Adrenal gland (tissue), 19 donors: ENCODE measurements at places on chromosomes 6 and 20.

DNA sequence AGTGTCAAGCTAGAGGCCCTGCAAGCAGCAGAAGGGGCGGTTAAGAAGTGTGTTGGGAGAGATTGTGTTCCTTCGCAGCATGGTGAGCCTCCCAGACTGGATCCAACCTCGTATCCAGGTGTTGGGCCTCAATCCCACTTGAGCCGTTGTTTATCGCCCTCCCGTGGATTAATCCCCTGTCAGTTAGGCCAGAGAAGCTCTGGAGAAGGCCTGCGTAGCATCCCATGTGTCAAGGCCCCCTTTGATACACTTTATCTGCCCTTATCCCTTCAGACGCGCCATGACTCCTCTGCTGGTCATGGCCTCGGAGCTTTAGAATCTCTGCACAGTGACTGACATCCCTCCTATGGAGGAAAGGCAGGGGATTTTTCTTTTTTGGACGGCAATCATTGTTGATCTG is 181.0 kb downstream of the ZFP64 start:
- no peak for DNase-seq

DNA sequence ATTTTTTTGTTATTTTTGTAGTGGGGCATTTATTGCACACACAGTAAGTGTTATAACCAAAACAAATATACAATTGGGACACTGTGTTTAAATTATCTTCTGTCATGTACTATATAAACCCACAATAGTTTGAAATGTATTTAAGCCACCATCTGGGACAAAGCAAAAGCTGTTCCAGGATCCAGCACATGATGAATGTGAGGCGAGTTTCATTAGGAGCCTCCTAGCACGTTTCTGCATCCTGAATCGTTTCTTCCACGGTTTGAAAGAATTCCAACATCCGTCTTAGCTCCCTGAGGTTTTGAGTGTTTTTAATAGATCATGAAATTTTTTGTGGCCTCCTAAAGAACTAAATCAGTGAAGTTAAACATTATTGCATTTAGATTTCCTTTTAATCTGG is 65.8 kb downstream of the EYA4 start:
- no peak for DNase-seq

DNA sequence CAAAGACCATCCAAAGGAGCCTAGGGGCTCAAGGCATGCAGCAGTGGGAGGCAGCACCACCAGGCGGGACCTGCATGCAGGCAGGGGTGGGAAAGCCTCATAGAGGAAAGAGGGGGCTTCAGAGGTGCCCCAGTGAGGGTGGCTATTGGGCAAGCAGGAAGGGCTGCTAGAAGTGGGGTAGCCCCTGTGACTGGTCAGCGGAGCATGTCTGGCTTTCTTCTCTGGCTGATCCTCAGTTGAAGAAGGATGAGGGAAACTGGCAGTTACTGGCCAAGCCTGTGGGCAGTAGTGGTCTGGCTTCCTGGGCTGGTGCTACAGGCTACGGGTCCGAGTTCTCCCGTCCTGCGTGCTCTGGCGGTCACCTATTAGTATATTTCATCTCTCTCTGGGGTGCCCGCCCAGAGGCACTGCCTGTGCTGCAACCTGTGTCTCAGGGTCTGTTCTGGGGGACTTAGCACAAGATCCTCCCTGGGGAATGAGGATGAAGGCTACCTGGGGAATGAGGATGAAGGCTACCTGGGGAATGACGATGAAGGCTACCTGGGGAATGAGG is 35.9 kb upstream of the CST7 start:
- DNase-seq, result peak; percentile 8

DNA sequence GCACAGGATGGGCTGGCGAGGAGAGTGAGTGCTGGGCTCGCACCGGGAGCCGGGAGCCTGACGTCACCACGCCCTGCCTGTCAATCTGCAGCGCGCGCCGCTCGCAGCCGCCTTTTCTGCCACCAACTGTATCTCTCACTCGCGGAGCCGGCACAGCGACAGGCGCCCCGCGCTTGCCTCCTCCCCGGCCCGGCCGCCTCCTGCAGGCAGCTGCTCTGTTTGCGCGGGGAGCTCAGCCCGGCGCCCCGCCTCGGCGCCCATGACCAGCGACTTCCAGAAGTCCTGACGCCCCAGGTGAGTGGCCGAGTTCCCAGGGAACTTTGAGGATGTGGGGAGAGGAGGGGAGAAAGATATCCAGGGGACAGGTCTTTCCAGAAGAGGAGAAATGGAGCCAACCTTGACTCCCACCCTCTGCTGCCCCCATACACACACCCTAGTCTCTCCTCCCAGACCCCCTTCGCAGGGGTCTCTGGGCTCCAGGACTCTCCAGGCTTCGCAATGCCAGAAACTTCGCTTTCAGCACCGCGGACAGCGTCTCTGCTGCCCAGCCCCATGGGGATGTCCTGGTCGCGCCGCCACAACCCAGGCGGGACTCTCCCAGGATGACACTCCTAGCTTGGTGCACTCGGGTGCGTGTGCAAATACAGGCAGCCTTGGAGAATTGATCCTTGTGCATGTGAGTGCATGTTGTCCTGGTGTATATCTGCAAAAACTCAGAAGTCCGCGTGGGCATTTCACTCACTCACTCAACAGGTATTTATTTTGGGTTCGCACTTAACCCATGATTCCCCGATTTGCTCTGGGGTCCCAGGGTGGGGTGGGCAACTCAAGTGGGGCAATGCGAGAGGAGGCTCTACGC is at the start of gene GPR6:
TSS of gene GPR6 (plus strand) at position 138 of the 859 bp plus-strand sequence. CDS start 802 bp downstream, outside the sequence.
- peak; percentile 78 for DNase-seq

DNA sequence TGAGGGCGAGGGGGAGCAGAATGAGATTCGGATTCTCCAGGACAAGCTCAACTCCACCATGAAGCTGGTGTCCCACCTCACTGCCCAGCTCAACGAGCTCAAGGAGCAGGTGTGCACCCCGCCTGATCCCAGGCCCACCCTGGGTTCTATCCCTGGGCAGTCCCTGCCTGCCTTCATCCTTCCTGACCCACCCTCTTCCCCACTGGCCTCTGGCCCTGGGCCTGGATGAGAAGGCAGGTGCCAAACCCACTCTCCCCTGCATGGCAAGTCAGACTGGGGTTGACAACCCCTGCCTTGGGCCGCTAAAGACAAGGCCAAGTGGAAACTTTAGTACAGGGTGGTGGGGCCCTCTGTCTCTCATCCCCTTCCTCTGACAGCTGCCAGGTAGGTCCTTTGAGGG is 16.5 kb downstream of the UQCC2 start:
- DNase-seq, result no peak

- no peak for DNase-seq
Measured at GRCh38 chr6:114523508-114523907, 180.7 kb upstream of the HS3ST5 start.
